ENCODE measurements at places on chromosomes 12 and 14. TPM values are rescaled to one million over a fixed set of nuclear protein-coding genes. Genes with fewer than 3 reads are reported as not detected.

SYT1 gene
- total RNA-seq, result not detected

EML5 gene
- 3.8 TPM for total RNA-seq

TMCC3 gene
- total RNA-seq, result 0.25 TPM

PPM1H gene
- 0.07 TPM for total RNA-seq

PTCSC3 gene
- total RNA-seq, result not detected

TULP3 gene
- 5.6 TPM for total RNA-seq

SRRM4 gene
- total RNA-seq, result not detected

INHBC gene
- total RNA-seq, result 0.16 TPM

CMA1 gene
- not detected for total RNA-seq

GRCh38 chr14:92430686-92431085, 82.9 kb upstream of the RIN3 start:
- H3K27me3 ChIP-seq, result no peaks in the 10 kb centered on the region
- H3K4me3 ChIP-seq, result no peak overlapping the region
- no peak for DNase-seq
- H3K4me1 ChIP-seq, result peaks cover 9% of the 10 kb centered on the region

GRCh38 chr12:95516757-95517156, 34.5 kb downstream of the USP44 start:
- DNase-seq, result no peak
- H3K27ac ChIP-seq, result peak overlapping the region; percentile 71
- no peak overlapping the region for H3K4me3 ChIP-seq
- H3K4me1 ChIP-seq, result peaks cover 2% of the 10 kb centered on the region
- peaks cover 37% of the 10 kb centered on the region for H3K36me3 ChIP-seq

- H3K27me3 ChIP-seq, result no peaks in the 10 kb centered on the region
- H3K4me1 ChIP-seq, result no peaks in the 10 kb centered on the region
- no peak overlapping the region for H3K4me3 ChIP-seq
- no peak for DNase-seq
- H3K27ac ChIP-seq, result no peak overlapping the region
- no peaks in the 10 kb centered on the region for H3K36me3 ChIP-seq
Observed at GRCh38 chr14:53399057-53399456, 245.9 kb upstream of the DDHD1 start.

- no peaks in the 10 kb centered on the region for H3K36me3 ChIP-seq
- no peaks in the 10 kb centered on the region for H3K27me3 ChIP-seq
- H3K4me1 ChIP-seq, result peaks cover 3% of the 10 kb centered on the region
- no peak for DNase-seq
Observed at GRCh38 chr14:90416720-90417119, 19.9 kb downstream of the CALM1 start.

- H3K27ac ChIP-seq, result peak overlapping the region; percentile 94
- H3K4me1 ChIP-seq, result peaks cover 67% of the 10 kb centered on the region
- H3K36me3 ChIP-seq, result peaks cover 76% of the 10 kb centered on the region
- H3K4me3 ChIP-seq, result peak overlapping the region; percentile 97
Observed at GRCh38 chr12:92134638-92135274, 10.9 kb downstream of the BTG1 start.

- no peak overlapping the region for H3K4me3 ChIP-seq
- H3K27ac ChIP-seq, result no peak overlapping the region
- no peaks in the 10 kb centered on the region for H3K4me1 ChIP-seq
Observed at GRCh38 chr12:16155938-16156337, 121.5 kb downstream of the SLC15A5 start.

DNA sequence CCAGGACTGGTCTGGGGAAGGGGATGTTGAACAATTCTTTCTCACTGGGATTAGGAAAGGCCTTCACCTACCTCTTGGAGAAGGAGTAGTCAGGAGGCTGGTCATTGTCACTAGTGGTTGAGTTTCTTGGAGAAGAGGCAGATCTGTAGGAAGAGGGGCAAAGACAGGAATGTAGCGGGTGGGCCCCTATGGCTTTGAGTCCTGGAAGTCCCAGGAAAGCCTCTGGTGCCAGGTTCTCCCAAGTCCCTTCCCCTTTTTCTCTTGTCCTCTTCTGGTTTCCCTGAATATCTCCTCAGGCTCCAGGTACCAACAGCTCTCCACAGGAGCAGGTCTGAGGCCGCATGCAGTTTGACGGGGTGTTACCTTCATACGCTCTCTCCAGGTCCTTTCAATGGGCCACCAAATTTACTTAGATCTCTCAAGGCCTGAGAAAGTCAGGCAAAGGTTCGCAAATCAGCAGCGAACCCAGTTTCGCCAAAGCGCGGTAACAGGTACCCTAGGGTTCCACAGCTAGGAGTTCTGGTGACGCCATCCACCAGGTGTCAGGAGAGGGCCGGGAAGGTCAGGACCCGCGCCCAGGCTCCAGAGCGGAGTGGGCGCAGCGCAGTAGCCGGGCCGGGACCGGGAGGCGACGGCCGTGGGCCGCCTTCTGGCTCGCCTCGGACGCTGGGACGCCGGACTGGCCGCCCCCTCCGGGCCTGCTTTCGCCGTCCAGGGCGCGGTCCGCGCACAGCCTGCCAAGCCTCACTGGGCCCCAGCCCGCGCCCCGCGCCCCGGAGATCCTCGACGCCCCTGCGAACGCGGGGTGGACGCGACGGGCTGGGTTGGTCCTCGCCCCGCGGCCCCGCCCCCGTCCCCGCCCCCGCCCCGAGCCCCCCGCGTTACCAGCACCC, 795 bp downstream of the SMAGP start:
- H3K27ac ChIP-seq, result no peak overlapping the region
- DNase-seq, result peak; percentile 67
- peak overlapping the region; percentile 68 for H3K4me3 ChIP-seq

DNA sequence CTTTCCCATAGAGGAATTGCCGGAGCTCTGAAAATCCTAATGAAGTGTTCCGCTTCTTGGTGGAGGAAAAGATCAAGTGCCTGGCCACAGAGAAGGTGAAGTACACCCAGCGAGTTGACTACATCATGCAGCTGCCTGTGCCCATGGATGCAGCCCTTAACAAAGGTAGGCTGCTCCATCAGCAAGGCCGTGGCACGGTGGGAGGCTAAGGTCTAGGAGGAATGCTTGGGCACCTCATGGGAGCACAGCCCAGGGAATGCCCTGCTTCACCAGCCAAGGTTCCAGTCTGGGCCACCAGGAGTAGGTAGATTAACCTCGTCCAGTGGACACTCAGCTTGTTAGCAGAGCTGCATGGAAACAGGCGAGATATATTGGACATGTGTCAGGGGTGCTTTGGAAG, 6.4 kb upstream of the TPI1 start:
- H3K4me1 ChIP-seq, result peaks cover 6% of the 10 kb centered on the region
- no peak overlapping the region for H3K27ac ChIP-seq
- no peak for DNase-seq
- no peak overlapping the region for H3K4me3 ChIP-seq

DNA sequence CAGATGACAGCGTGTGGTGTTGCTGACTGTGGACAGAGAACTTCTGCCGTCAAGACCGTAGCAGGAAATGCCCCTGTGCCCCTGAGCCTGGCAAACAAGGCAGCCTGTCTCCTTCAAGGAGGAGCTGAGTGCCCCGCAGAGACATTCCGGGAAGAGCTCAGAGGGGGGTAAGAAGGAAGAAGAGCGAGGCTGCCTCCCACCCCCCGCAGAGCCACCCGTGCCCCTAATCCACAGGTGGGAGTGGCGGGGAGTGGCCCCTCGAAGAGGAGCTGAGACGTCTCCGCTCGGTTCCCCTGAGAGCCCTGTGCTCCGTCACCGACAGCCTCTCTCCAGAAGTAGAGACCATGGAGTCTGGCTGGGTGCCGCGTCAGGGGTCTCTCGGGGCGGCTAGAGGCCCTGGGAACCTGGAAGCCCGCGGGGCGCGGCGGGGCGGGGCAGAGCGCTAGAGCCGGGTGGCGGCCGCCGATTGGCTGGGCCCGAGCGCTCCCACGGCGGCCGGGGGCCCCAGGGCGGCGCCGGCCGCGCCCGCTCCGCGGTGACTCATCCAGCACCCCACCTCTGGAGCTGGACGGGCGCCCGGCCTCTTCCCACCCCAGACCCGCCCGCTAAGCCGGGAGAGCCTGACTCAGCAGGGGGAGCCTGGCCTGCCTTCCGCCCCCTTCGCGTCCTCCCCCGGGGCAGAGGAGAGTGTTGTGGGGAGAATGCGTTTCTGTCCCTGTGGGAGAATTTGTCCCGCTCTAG, 25.2 kb upstream of the KRT78 start:
- peak overlapping the region; percentile 58 for H3K4me3 ChIP-seq
- DNase-seq, result peak; percentile 68
- peaks cover 19% of the 10 kb centered on the region for H3K4me1 ChIP-seq
- no peaks in the 10 kb centered on the region for H3K36me3 ChIP-seq
- no peaks in the 10 kb centered on the region for H3K27me3 ChIP-seq

DNA sequence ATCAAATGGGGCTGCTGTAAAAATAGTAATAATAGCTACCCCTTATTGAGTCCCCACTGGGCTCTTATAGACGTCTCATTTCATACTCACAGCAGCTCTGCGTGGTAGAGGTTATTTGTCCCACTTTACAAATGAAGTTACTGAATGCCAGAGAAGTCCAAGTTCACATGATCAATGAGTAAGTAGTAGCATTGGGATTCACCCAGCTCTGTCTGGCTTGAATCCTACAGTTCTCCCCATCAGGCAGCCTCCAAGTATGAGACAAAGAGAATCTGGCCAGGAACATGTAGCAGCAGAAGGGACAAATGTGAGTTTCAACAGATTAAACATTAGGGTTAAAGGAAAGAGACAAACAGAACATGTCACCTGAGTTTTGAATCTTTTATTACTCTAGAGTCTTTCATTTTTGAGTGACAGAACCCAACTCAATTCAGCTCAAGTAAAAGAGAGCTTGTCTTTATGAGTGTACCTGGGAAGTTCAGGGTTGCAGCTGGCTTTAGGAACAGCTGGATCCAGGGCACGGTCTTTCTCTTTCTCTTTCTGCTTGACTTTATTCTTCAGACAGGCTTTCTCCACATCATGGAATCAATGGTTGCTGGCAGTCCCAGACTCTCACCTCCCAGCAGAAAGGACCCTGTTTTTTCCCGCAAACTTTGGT, 64.1 kb upstream of the JDP2 start:
- no peak for DNase-seq
- no peak overlapping the region for H3K27ac ChIP-seq
- peaks cover 5% of the 10 kb centered on the region for H3K4me1 ChIP-seq
- H3K4me3 ChIP-seq, result no peak overlapping the region
- peaks cover 3% of the 10 kb centered on the region for H3K27me3 ChIP-seq
